ENCODE measurements at places on chromosomes 6 and 20.

DNA sequence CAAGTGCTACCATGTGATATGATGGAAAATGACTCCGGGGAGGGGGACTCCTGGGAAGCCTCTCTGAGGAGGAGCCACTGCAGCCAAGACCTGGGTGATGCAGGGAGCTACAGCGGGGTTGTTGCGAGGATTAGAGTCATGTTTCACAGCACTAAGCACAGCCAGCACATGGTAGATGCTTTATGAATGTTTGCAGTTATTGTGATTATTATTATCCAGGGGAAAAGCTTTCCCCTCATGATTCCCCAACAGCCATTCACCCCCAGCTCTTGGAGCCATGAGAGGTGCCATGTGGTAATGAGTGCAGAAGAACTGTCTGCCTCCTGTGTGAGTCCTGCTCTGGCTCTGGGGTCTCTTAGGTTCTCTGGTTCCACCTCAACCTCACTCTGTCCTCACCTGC, 39.9 kb downstream of the RSPO4 start:
- DNase-seq, result no peak

DNA sequence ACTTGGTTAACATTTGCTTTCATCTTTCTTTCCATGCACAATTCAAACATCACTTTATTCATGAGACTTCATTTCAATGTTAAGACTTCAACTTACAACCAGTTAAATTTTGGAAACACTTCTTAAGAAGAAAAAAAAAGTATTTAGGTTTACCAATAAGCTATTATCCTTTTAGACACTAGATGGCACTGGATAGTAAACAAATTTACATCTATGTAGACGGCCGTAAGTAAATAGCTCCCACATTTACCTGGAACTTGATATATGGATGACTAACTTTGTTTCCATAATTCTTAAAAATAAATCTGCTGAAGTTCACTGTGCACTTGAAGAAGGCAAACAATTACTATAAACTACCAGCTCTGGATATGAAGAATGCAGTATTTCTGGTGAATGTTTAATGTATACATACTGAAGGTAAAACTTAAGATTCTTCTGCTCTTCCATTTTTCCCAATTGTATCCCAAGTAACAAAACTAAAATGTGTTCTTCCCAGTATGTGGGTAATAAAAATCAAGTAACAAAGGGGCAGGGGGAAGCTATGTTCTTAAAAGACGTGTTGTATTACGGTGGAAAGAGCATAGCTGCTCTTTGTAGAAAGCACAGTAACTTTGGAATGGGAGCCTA, 130.6 kb upstream of the C6orf118 start:
- no peak for DNase-seq

- peak; percentile 48 for DNase-seq
These were observed 1.4 kb upstream of the PRND start for GRCh38 chr20:4720041-4720976.

DNA sequence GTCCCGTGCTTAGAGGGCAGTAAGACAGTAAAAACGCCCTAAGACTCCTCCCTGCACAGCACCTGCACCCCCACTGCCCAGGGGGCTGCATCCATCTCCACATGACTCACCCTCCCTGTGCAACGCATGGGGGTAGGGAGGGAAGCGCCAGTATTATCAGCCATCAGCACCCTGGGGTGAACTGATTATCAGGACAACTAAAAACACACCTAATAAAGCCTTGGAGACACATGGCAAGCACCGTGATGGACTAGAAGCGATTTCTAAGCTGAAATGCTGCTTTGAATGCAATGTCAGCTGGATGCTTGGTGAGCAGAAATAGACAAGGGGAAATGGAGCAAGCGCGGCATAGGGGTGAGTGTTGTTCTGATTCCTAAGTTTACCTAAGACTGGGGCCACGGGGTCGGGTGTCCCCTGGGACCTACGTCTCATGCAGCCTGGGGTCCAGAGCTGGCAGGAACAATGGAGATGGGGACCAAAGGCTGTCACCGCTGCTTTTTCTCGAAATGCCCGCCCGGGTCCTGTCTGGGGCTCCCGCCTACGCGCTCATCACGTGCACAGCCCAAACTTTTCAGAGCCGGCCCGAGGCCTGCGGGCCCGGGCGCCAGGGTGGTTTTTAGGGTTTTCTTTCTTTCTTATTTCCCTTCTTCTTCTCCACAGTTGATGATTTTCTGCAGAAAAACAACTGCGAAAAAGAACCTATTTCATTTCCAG, 702 bp upstream of the TNFAIP3 start:
- no peak for DNase-seq

- DNase-seq, result no peak
These were observed 64.8 kb upstream of the SMIM8 start for GRCh38 chr6:87257565-87257964.

DNA sequence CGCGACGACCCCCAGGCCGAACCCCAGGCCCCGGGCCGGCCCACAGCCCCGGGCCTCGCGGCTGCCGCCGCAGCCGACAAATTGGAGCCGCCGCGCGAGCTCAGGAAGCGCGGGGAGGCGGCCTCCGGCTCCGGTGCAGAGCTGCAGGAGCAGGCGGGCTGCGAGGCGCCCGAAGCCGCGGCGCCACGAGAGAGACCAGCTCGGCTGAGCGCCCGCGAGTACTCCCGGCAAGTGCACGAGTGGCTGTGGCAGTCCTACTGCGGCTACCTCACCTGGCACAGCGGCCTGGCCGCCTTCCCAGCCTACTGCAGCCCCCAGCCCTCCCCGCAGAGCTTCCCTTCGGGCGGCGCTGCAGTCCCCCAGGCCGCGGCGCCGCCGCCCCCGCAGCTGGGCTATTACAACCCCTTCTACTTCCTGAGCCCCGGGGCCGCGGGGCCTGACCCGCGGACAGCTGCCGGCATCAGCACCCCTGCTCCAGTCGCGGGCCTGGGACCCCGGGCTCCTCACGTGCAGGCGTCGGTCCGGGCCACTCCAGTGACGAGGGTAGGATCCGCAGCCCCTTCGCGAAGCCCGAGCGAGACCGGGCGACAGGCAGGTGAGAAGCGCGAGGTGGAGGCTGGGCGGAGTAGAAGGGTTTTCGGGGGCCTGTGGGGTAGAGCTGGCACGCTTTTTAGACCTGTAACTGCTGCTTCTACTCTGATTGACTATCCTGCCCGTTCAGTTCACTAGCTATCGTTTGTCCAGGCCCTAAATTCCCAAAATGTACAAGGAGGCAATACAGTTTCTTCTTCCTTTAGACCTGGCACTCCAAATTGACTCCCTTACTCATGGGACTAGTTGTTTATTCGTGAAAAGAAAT, 654 bp downstream of the FAM8A1 start:
- DNase-seq, result peak; percentile 28

GRCh38 chr6:20732896-20733295, 198.6 kb downstream of the CDKAL1 start:
- DNase-seq, result no peak

DNA sequence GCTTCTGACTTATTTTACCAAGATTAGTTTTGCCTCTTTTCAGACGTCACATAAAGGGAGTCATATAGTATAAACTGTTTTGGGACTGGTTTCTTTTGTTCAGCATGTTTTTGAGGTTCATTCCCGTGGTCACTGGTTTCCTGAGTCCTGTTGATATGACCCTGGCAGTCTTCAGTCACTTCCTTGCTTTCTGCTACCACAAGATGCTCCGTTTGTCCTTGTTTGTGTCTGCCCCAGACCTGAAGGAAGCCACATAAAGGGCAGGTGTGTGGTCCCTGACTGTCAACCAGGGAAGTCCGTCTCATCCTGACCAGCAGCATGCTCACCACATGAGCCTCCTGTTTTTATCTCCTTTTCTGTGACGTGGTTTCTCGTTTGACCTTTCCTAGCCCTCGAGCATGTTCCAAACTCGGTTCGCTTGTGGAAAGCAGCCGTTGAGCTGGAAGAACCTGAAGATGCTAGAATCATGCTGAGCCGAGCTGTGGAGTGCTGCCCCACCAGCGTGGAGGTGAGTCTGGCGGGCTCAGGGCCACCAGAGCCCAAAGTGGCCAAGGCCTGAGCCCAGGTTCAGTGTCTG, 26.1 kb upstream of the C20orf204 start:
- no peak for DNase-seq

- DNase-seq, result no peak
These were observed 422.8 kb downstream of the CBLN4 start for GRCh38 chr20:55582498-55582897.

DNA sequence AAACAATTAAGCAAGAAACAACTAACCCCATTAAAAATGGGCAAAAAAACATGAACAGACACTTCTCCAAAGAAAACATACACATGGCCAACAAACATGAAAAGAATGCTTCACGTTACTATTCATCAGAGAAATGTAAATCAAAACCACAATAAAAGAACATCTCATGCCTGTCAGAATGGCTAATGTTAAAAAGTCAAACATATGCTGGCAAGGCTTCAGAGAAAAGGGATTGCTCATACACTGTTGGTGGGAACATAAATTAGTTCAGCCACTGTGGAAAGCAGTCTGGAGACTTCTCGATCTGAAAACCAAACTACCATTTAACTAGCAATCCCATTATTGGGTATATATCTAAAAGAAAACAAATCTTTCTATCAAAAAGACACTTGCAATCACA, 217.5 kb downstream of the TINAG start:
- no peak for DNase-seq

DNA sequence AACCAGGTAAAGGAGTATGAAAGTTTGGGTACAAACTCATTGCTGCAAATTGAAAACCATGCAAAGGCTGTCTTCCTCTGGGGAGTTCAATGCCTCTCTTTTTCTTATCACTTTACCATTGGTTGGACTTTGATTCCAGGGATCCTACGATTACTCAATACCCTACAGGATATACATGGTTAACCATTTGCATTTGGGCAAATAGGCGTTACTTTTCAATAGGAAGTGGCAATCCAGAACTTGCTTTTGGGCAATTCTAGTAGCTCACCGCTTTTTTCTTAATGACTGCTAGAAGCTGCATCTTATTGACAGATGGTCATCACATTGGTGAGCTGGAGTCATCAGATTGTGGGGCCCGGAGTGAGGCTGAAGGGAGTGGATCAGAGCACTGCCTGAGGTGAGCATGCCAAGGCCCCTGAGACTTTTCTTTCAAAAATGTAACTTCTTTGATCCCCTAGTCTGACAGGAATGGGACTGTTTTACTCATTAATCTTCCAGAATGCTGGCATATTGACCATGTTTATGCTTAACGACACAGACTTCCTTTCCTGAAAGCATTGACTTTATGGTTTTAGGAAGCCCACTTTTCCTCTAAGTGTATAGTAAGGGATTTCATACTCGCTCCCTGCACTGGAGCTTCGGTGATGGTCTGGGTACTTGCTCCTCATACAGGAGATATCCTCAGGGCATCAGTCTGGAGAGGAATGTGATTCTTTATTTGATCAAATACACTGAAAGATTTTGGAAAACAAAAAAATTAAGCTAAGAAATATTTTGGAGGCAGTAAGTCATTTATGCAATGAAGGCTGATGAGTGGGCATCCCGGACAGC, at the start of gene CCR6:
CCR6 (plus strand) TSS at position 270 of the 831 bp plus-strand sequence. CDS start 13,039 bp downstream, outside the sequence.
- no peak for DNase-seq

DNA sequence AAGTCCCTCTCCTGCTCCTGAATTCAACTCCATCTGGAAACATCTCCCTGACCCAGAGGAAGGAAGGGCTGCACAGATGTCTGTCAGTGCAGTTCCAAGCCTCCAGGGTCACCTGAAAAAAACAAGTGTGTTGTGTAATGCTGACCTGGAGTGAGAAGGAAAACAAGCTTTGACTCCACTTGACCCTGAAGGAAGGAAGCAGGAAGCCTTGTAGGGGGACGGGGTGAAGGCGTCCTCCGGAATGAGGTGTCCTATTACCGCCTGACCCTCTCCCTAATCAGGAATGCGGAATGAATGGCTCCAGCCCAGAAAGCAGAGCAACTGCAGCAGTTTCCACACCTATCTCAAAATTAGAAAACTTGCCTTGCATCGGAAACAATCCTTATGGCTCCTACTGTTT, 13.9 kb upstream of the ADGRF5 start:
- DNase-seq, result no peak

DNA sequence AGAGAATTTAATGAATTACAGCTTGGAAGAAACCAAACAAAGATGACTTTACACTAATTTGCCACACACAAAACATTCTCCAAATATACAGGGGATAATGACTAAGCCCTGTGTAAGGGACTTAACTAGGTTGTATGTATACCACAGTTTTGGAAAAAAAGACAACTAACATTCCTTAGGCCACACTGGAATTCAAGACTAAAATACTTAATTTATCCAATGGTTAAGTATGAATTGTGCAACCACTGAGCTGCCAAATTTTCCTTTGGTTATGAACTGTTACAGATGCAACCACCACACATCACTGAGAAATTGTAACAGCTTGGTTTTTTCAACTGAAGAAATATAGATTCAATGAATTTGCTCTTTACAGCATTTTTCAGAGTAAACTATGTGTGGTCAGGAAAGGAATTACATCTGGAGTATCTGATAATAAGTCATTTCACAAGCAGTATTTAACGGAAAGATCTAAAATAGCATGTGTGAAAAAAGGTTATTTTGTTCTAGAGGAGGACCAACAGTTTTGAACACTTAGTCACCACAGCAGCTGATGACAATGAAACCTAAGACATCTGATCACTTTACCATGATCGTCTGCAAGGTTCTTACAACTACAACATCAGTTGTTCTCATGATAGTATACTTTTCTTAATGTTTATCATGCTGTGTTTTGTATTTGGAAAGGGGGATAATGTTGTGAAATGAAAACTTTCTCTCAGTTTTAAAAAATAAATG, 318.8 kb downstream of the BCKDHB start:
- DNase-seq, result no peak

DNA sequence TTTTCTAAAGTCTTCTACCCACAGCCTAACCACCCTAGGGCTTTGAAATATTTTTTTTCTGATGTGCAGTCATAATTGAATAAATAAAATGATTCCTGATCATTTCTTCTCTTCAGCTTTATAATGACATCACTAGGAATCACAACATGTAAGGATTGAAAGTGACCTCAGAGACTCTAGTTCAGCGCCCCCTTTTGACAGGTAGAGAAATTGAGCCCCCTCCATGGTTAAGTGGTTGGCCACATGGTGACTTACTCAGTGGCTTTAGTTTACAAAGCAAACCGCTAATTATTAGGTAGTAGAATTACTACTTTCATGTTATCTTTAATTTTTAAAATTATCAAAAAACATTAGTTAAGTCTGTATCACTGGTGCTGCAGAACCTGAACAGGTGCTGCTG, 13.3 kb upstream of the SLC2A12 start:
- DNase-seq, result no peak

- DNase-seq, result no peak
These were observed 120.2 kb downstream of the GMPR start for GRCh38 chr6:16358531-16359138.

- DNase-seq, result no peak
These were observed 1.2 kb downstream of the PSMB8 start for GRCh38 chr6:32842690-32843089.

GRCh38 chr20:62675877-62676260, 32.8 kb upstream of the NTSR1 start:
- DNase-seq, result no peak

DNA sequence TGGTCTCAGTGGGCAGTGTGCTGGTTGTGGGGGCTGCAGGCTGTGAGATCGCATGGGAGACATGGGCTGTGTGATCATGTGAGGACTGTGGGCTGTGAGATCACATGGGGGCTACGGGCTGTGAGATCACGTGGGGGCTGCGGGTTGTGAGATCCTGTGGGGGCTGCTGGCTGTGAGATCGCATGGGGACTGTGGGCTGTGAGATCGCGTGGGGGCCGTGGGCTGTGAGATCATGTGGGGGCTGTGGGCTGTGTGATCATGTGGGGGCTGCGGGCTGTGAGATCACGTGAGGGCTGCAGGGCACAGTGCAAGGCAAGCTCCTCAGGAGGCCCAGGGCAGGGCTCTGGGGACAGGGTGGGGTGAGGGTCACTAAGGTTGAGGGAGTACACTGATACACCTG, 140.5 kb upstream of the CST7 start:
- DNase-seq, result no peak
